Right atrium auricular region (tissue), 2 donors: ENCODE measurements at places on chromosomes 1 and 21. TPM values are rescaled to one million over a fixed set of nuclear protein-coding genes. Genes with fewer than 3 reads are reported as not detected.
A peak's percentile ranks its signal among the peaks of the same experiment; 100 is the strongest.

The TMEM82 gene
- total RNA-seq, result not detected

The AGT gene
- 152 TPM for total RNA-seq

The WNT2B gene
- total RNA-seq, result 4.8 TPM

DNA sequence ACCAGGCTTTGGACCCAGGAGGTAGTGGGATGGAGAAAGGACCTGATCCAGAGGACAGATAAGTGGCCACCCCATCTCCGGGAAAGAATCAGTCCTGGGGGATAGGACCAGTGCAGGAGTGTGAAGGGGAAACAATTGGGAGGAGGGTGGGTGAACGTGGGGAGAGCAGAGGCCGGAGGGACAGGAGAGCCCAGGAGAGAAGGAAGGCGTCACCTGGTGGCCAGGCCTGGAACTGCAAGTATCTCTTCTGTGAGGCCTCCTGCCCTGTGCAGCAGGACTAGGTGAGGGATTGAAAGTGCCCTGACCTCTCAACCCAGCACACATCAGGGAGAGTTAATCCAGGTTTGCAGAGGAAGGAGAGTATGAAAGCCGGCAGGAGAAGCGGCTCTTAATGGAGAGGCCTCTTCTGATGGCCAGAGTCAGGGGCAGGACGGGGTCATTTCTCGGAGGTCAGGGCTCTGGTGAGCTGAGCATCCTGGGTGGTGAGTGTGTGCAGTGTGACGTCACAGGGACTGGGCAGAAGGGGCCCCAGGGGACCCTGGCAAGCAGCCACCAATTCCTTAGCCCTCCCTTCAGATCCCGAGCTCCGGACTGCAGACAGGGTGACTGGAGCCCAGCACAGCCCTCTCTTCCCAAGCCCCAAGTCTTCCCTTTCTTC lies 9.2 kb upstream of the LAD1 start:
- DNase-seq, result peak; percentile 80

The HES3 gene
- total RNA-seq, result not detected

The TEDDM1 gene
- total RNA-seq, result not detected

The ANKRD35 gene
- total RNA-seq, result 2.4 TPM

GRCh38 chr1:45968941-45969666 lies 163.3 kb downstream of the PIK3R3 start:
- no peak for DNase-seq

The FCRL4 gene
- not detected for total RNA-seq

The CYP4X1 gene
- total RNA-seq, result 2.2 TPM

DNA sequence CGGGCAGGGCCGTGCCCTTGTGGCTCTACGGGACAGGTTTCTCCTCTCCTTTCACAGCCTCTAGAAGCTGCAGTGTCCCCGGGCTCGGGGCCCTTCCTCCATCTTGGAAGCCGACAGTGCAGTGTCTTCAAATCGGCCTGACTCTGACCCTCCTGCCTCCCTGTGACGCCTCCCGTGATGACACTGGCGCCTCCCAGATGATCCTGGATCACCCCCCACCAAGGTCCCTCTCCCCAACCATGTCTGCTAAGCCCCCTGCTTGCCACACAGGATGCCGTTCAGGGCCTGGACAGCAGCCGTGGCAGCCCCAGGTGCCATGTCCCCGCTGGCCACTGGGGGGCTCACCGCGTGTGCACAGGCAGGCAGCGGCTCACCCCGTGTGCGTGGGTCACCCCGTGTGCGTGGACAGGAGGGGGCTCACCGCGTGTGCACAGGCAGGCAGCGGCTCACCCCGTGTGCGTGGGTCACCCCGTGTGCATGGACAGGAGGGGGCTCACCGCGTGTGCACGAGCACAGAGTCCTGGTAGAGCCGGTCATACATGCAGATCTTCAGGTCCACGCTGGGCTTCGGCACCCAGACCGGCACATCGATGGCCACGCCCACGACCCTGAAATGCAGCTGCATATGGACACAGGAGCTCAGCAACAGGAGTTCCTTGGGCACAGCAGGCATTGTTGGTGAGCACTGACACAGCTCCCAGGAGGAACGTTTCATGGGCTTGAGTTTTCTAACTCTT lies 24.9 kb upstream of the TMEM52 start:
- DNase-seq, result no peak

The FLAD1 gene
- 24.8 TPM for total RNA-seq
